HepG2 (cell line): ENCODE measurements at places on chromosomes 2 and 18.

DNA sequence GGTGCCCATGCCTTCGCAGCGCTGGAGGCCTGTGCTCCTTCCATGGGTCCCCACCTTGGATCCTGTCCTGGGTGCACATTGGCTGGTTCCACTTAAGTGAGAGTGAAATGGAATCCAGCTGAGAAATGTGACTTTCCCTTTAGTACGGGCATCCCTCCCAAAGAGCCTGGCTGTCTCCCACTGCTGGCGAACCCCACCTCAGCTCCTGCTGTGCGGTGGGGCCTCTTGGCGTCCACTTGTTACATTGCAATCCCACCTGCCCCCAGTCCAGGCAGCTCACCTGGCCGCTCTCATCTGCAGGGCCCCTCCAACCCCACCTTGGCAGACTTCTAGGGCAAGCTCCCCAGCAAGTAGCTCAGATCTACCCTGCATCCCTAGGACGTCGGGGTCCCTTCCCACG, 35.5 kb upstream of the GNAL start:
- no peak for DNase-seq

DNA sequence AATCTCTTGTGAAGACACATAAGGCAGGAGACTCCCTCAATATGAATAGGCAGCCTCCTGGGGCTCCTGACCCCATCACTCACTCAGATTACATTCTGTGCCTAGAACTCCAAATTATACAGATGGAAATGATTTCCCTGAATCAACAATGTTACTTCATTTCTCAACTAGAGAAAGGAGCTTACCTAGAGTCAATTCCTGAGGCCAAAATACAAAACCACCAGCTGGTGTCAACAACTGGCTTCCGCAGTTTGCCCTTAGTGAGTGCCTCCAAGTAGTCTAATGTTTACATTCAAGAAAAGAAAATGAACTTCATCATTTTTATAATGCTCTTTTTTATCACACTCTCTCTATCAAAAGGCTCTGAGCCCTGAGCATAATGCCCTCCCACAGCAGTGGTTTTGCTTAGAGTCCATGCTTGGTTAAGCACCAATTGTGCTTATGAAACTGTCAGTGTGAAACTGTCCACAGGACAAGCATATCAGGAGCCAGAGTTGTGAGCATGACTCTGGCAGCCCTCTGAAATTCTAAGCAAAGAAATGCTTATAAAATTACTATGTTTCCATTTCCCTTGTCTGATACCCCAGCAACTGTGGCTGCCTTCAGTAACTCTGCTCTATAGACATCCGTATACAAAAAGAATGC, 305.7 kb upstream of the PKDCC start:
- DNase-seq = no peak

- DNase-seq = peak; percentile 3
These were observed 10.5 kb upstream of the DSG2 start for GRCh38 chr18:31487246-31488015.

- peak; percentile 62 for DNase-seq
These were observed 83.9 kb downstream of the ARHGEF4 start for GRCh38 chr2:130920415-130921163.

DNA sequence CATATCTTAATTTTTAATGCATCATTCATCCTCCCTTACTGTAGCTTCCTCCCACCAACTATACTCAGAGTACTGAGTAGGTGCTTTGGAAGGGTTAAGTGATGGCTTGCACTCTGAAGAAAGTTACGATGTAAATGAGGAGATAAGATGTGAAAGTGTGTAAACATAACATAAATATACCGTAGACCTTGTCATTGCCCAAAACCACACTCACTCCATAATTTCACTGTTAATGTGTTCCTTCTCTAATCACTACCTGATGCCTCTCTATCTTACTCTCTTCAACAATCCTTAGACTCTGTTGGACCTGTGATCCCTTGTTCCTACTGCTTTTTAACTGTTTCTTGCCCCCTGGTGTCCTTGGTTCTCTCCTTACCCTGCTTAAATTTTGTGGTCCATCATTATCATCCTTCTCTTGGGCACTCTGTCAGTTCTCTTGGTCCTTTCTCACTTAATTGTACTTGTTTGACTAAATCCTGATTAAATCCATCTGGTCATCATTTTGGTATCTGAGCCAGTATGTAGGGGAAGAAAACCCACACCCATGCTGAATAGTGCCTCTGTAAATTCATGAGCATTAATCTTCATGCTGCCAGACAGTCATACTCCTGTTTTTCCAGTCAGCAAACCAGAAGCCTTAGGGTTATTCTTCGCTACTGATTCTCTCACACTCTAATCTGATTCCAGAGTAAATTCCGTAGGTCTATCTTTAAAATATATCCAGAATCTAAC, 45.0 kb downstream of the PMS1 start:
- no peak for DNase-seq

DNA sequence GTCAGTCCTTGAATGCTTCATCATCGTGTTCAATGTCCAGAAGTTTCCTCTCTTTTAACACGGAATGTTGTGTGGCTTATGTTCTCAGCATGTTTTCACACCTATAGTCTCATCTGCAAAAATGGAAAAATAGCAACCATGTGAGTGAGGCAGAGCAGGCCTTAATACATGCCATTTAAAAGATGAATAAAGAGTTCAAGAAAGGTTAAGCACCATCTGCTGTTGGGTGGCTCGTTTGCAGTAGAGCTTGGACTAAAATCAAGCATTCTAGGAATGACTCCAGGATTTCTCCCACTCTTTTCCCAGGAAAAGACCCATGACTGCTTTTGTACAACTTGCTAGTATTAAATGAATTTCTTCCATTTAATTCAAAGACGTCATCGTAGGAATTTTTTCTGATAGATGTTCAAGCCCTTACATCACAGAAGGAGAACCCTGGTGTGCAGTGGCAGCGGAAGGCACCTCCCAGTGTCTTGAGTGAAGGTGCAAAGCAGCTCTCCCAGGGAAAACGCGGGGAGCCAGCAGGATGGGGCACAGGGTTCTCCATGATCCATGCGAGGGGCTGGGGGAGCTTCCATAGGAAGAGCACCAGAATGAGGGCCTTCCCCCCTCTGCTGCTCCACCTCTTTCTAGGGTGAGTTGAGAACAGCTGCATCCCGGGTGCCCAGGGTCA, 9.6 kb downstream of the DCDC2C start:
- no peak for DNase-seq

- no peak for DNase-seq
These were observed 90.3 kb downstream of the RTP5 start for GRCh38 chr2:241959751-241960269.

DNA sequence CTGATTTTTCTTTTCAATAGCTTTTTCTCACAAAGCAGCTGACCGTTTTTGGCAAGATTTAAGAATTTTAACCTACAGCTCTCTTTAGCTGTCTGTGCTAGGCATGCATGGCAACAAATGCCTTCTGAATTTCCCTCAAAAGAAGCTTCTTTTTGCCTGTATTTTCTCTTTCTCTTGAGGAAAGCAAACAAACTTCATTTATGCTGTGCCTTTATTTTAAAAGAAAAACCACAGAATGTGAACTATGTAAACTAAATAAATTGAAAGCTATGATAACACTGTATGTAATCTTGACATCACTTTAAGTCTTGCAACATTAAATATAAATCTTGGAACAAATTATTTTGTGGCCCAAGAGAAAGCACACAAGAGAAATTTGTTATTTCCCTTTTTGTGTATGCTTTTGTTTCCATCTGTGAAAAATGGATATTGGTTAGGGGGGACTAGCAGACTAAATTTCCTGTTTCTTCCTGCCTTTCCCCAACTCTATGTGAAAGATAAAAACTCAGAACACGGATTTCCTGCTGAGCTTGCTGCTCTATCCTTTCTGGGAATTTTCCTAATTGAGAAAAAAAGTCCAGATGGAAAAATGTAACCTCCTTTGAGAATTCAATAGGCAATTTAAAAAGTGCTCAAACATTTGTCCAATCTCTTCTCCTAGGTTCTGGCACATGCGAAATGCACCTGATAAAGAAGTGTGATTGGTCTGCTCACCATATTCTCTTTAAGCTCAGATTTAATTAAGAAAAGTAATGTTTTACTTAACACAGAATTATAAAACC, 20.9 kb upstream of the TFPI start:
- no peak for DNase-seq

GRCh38 chr2:191582355-191582754, 95.6 kb upstream of the NABP1 start:
- peak; percentile 44 for DNase-seq

GRCh38 chr18:55096263-55096951, 137.1 kb upstream of the CCDC68 start:
- DNase-seq = peak; percentile 7

GRCh38 chr18:38006541-38006940, 440.9 kb upstream of the CELF4 start:
- no peak for DNase-seq

DNA sequence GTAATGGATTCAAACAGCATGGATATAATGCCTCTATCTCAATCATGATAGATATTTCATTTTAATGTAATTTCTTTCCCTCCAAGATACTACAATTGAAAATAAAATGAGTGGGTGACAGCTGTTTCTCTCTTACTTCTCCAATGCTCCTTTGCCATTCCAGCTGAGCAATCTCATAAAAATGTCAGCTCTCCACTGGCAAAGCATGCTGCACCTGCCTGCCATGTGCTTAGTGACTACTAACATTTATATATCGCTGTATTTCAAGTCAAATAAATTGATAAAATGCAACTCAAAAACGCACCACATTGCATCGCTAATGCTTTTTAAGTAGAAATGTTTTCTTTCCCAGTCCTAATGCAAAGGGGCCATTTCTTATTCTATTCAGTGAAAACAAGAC, 1093.9 kb downstream of the CBLN2 start:
- DNase-seq = no peak

- no peak for DNase-seq
These were observed 33.6 kb downstream of the APCDD1 start for GRCh38 chr18:10488017-10488416.

GRCh38 chr2:204112084-204112770, 175.7 kb downstream of the ICOS start:
- no peak for DNase-seq

DNA sequence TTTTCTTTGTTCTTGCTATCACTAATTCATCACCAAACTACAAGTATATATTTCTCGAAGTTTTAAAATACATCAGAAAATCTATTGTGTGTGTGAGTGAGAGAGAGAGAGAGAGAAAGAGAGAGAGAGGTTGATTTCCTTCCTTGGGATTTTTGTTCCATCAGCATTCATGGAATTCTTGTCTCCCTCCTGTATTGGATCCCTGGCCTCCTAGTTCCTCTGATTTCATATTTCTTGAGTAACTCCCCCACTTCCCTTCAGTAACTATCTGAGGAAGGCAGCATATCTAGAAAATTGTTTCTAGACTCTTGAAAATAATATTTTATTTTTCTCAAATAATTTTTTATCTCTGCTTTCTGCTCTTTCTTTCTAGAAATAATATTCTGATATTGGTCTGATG, 13.3 kb upstream of the ACTR2 start:
- DNase-seq = no peak

DNA sequence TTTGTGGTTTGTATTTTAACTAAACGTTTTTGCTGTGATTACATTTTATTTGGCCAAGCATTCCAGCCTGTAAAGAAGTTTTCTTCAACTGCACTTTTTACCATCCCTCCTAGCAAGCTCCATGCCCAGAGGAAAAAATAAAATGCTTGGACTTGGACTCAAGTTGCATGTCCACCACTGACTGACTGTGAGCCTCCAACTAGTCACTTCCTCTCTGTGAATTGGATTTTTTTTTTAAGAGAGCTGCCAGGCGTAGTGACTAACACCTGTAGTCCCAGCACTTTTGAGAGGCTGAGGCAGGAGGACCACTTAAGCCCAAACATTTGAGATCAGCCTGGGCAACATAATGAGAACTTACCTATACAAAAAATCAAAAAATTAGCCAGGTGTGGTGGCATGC, 1185.2 kb upstream of the PIK3C3 start:
- no peak for DNase-seq

GRCh38 chr18:78309924-78310323, 669.7 kb upstream of the SALL3 start:
- no peak for DNase-seq

GRCh38 chr2:170715062-170715931, at the start of gene SP5:
SP5 (plus strand) TSS chr2:170715337; CDS start chr2:170715513, 176 bp downstream.
- DNase-seq = peak; percentile 100

- no peak for DNase-seq
These were observed 22.9 kb downstream of the NFATC1 start for GRCh38 chr18:79418642-79419041.

DNA sequence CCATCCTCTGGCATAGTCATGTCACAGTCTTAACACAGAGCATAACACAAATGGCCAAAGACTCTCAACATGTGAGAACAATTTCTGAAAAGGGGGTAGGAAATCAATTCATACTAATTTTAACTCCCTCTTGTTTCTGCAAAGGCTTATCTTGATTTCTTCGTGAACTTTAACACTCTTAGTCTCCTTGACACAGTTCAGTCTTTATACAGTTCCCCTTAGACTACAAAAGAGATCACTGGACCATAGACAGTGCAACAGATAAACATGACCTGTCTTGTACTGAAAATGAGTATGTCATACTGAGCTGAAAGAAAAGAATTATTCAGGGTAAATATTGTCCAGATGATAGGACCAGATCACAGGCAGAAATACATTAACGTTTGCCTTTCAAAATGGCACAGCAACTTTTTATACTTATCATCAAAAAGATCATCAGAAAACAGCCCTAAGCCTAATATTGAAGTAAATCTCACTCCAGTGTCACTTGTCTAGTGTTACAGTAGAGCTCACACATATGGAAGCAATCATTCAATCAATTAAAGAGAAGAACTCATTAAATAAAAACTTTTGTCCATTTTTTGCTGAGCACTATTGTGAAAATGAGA, 56.4 kb upstream of the VRK2 start:
- no peak for DNase-seq

- no peak for DNase-seq
These were observed 81.0 kb upstream of the EPAS1 start for GRCh38 chr2:46216213-46216612.

- no peak for DNase-seq
These were observed 93.5 kb downstream of the UBE2E3 start for GRCh38 chr2:181073896-181074295.

DNA sequence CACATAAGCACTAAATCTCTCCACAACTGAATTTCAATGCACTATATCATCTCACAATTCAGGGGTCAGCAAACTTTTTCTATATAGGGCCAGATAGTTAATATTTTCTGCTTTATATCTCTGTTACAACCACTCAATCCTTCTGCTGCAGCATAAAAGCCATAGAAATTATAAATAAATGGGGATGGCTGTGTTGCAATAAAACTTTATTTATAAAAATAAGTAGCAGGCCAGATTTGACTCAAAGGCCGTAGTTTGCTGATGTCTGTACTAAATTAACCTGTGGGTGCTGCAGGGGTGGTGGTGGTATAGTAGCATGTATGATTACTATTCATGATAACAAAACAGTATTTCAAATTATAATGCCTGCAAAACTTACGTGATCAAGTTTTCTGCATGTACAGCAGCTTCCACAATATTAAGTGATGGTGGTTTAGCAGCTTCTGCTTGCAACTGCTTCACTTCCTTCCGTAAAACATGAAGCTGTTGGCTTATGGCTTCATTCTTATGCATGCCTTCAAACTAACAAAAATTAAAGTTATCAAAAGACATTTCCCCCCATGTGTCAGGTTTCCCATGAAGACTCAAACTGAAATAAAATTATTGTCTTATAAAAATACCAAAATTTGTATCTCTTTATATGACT, 64.1 kb downstream of the SIGLEC15 start:
- DNase-seq = no peak

GRCh38 chr2:73896362-73897239, 3.8 kb downstream of the ACTG2 start:
- DNase-seq = no peak

- no peak for DNase-seq
These were observed 31.8 kb upstream of the RMDN2 start for GRCh38 chr2:37893327-37893726.
